ENCODE measurements at places on chromosomes 3 and 15.

DNA sequence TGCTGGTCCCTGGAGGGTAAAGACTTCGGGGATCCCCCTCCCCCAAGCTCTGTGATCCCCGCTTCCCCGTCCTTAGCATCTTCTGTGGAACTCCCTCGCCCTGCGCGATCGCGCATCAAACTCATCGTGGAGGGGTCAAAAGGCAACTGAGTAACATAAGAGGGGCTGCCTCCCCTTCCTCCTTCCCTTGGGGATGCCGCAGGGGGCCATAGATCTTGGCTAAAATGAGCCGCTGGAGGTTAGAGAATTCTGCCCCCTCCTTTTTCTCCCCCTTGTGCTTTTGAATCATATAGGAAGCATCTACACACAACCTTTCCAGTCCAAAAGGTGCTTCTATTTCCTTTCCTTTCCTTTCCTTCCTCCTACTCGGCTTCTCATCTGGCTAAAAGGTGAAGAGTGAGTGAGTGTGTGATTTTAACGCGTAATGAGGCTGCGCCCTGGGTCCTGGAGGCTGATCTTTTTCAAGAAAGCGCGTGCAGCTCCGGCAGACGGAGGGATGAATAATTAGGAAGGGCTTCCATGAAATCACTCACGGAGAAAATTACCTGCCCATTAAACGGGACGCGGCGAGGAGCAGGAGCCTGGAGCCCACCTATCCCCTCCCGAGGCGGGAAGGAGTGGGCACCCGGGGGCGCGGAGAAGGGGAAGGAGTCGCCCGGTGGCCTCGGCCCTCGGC is 831 bp upstream of the ROBO2 start:
- DNase-seq: no peak

- DNase-seq: no peak
These were observed 81.9 kb upstream of the PLXNA1 start for GRCh38 chr3:126900859-126901540.

DNA sequence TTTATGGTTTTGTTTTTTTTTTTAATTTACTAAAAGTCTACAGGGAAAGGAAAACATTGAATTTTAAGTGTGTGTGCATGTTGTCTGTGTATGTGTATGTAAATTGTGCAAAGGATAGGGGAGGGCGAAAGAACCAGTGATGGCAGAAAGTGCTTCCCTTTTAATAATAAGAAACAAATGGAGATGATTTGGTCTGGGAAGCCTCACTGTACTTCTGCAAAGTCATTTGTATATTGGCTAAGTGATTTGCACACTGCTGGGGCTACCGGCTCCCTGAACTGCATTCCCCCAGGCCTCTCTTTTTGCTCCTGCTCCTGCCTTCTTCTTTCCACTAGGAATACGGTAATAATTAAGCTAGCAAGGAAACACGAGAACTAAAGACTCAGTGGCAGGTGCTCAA is 101.2 kb downstream of the CD47 start:
- no peak for DNase-seq

- DNase-seq: peak; percentile 52
These were observed 57.2 kb downstream of the SEC22A start for GRCh38 chr3:123258811-123259420.

- DNase-seq: peak; percentile 15
These were observed 5.4 kb downstream of the PFN2 start for GRCh38 chr3:149965278-149965677.

All from pons (tissue), 1 donor.